ENCODE measurements at places on chromosomes 6 and 20. TPM values are rescaled to one million over a fixed set of nuclear protein-coding genes. Genes with fewer than 3 reads are reported as not detected.

- H3K4me3 ChIP-seq = no peak overlapping the region
- no peak for DNase-seq
- H3K27me3 ChIP-seq = no peaks in the 10 kb centered on the region
- no peaks in the 10 kb centered on the region for H3K36me3 ChIP-seq
- no peak overlapping the region for H3K27ac ChIP-seq
Measured at GRCh38 chr6:161200610-161201370, 73.1 kb downstream of the AGPAT4 start.

PCSK2 gene
- not detected for total RNA-seq

- H3K36me3 ChIP-seq = no peaks in the 10 kb centered on the region
- H3K4me3 ChIP-seq = no peak overlapping the region
- DNase-seq = no peak
- H3K4me1 ChIP-seq = no peaks in the 10 kb centered on the region
Measured at GRCh38 chr6:164283574-164283973, 869.1 kb downstream of the QKI start.

DNA sequence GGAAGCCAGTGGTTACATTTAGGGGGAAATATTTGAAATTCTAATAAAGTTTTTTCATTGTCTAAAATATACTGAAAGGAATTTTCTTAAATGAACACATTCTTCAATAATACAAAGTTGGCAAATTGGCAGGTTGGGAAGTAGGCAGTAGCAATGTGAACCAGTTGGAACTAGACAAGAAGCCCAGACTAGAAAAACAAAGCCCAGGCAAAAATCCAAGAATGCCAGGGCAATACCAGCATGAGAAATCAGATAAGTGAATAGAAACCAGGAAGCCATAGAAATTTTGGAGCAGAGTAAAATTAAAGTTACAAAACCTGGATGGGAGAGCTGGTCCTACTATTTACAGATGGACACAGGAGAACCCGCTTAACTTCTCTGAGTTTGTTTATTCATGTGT lies 52.2 kb downstream of the TPBG start:
- no peaks in the 10 kb centered on the region for H3K27me3 ChIP-seq
- H3K4me1 ChIP-seq = no peaks in the 10 kb centered on the region
- no peak overlapping the region for H3K4me3 ChIP-seq
- no peak overlapping the region for H3K27ac ChIP-seq

DNA sequence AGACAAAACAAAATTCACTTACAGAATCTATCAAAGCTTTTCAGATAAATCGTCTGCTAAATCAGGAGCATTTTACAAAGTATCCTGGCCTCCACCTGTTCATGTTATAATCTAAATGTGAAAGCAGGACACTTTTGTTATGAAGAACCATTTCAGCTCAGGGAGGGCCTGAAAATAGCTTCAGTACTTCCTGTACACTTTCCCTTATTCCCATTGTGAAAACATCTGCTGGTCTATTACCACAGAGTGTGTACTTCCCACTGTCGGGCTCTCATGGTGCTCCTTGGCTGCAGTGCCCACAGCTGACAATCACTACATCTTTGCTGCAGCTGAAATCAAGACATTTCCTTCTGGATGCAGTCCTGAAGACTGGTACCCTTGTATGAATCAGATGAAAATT lies 128.1 kb downstream of the OPRM1 start:
- peaks cover 29% of the 10 kb centered on the region for H3K4me1 ChIP-seq
- H3K36me3 ChIP-seq = peaks cover 43% of the 10 kb centered on the region
- H3K4me3 ChIP-seq = no peak overlapping the region
- no peak overlapping the region for H3K27ac ChIP-seq
- H3K27me3 ChIP-seq = no peaks in the 10 kb centered on the region

LRFN2 gene
- not detected for total RNA-seq

RIMS4 gene
- not detected for total RNA-seq

DNA sequence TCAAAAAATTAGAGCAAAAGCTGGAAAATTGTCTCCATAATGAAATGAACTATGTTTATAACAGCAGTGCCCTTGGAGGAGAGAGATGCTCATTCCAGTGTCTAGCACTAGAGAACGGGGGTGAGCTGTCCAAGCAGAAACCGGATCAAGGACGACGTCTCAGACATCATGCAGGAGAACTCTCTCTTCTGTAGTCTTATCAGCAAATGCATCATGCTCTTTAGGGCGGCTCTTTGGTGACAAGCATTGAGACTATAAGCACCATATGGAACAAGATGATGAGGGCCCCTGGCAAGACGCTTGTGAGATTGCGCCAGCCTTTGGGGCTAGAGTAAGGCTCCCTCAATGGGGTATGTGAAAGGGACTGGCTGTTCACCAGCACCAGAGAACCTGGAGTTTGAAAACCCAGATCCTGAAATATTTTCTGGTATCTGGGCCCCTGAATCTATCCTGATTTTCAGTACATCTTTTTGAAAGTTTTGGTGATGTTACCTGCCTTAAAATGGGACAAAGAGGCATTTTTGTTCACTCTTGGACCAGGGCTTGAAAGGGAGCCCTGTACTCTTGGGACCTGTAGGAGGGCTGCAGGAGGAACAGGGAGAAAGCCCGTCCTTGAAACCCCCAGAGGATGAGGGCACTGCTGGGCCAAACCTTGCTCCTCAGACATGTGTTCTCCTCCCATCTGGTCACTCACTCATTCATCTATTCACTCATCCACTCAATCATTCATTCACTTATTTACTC lies 127.6 kb downstream of the TTLL2 start:
- H3K27ac ChIP-seq = no peak overlapping the region
- peaks cover 7% of the 10 kb centered on the region for H3K27me3 ChIP-seq
- no peaks in the 10 kb centered on the region for H3K36me3 ChIP-seq
- H3K4me1 ChIP-seq = no peaks in the 10 kb centered on the region
- DNase-seq = no peak
- no peak overlapping the region for H3K4me3 ChIP-seq

SOX18 gene
- total RNA-seq = not detected

ENPP5 gene
- 0.11 TPM for total RNA-seq
